ENCODE measurements at places on chromosomes 13 and 19. TPM values are rescaled to one million over a fixed set of nuclear protein-coding genes. Genes with fewer than 3 reads are reported as not detected.
A peak's percentile ranks its signal among the peaks of the same experiment; 100 is the strongest.

DNA sequence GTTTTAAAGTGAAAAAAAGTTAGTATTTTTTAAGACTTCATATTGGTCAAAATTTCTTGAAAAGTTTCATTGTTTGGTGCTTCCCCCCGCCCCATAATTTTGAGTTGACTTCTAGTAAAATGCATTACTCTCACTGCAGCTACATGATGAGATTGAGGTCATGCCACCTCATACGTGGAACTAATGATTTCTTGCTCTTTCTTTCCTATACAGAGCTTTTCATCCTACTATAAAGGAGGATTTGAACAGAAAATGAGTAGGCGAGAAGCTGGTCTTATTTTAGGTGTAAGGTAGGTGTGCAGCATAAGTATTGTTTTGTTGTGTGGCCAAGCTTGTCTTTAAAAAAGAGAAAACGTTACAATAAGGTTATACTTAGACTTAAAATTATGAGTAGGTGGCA is 55.0 kb downstream of the DNAJC15 start:
- DNase-seq = no peak
- no peaks in the 10 kb centered on the region for H3K36me3 ChIP-seq

GRCh38 chr19:32902448-32902847 is 32.9 kb upstream of the SLC7A9 start:
- no peak overlapping the region for H3K27ac ChIP-seq
- H3K36me3 ChIP-seq = peaks cover 2% of the 10 kb centered on the region
- DNase-seq = no peak
- no peaks in the 10 kb centered on the region for H3K27me3 ChIP-seq

- H3K4me1 ChIP-seq = peaks cover 74% of the 10 kb centered on the region
- DNase-seq = no peak
- H3K27me3 ChIP-seq = no peaks in the 10 kb centered on the region
- H3K27ac ChIP-seq = peak overlapping the region; percentile 100
Measured at GRCh38 chr19:1248786-1249297, 459 bp downstream of the MIDN start.

DNA sequence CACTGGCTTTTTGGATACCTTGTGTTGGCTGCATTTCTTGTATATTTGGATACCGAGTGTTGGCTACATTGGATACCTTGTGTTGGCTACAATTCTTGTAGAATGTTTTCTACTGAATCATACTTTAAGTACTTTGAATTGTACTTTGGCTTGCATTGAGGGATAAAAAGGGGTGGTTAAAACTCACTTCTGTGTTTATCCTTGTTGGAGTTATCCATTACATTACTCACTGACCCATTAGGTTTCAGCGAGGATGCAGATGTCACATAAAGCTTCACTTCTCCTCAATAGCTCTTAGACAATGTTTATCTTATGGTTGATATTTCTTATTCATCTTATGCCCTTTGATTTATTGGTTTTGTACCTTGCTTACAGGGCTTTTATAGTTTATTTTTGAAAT is 43.1 kb downstream of the PDS5B start:
- H3K36me3 ChIP-seq = no peaks in the 10 kb centered on the region
- no peak overlapping the region for H3K4me3 ChIP-seq
- DNase-seq = no peak
- no peaks in the 10 kb centered on the region for H3K27me3 ChIP-seq

DNA sequence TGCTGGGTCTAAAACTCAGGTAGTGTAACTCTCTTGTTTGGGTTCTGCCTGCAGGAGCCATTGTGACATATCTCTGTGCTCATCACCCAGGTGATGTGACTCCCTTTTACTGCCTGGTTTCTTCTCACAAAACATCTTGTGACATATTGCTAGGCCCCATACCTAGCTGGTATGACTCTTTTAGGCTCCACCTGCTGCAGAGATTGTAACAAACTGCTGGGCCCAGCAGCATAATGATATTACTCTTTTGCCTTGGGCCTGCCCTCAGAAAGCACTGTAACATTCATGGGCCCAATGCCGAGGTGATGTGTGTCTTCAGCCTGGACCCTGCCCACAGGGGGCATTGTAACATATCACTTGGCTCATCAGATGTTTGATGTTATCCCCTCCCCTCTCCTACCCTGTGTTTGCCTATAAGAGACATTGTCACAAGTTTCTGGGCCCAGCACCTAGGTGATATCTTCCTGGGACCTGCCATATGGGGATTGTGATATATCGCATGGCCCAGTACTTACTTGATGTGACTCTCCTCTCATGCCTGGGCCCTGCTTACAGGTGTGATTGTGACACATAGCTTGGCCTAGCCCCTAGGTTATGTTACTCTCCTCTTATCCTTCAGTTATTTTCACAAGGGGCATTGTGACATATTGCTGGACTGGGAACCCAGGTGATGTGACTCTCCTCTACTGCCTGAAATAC is 18.0 kb upstream of the ZNF681 start:
- no peaks in the 10 kb centered on the region for H3K4me1 ChIP-seq
- H3K27me3 ChIP-seq = no peaks in the 10 kb centered on the region
- DNase-seq = no peak
- no peak overlapping the region for H3K4me3 ChIP-seq
- no peak overlapping the region for H3K27ac ChIP-seq
- H3K36me3 ChIP-seq = no peaks in the 10 kb centered on the region

DNA sequence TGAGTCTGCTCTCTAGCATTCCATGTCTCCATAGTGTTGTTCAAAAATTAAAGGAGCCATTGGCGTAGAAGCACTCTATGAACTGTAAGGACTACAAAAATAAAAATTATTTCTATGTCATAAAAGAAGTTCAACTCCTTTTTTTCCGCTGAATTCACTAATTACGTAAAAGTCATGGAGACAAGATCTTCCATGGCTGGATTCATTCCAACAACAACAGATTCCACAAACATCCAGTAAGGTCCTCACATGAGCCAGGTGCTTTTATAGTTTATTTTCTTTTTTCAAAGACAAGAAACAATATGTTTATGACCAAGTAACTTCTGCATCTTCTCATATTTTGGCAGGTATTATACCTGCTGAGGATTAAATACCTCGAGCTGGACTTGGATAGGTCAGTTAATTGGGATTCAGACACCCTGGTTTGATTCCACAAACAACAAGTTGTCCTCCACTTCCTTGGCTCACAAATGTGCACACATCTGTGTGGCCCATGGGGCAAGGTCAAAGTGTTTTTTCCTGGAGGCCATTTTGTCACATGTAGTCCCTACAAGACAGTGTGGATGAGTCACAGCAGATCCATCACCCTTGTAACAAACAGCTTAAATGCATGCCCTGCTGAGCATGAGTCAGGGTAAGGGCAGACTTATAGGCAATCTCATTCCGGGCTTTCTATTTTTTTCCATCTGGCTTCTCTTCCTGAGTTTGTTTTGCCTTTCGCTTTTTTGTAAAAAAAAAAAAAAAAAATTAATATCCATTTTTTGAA is 475.6 kb downstream of the COG6 start:
- no peak overlapping the region for H3K4me3 ChIP-seq
- H3K36me3 ChIP-seq = no peaks in the 10 kb centered on the region
- peak; percentile 40 for DNase-seq
- no peak overlapping the region for H3K27ac ChIP-seq

OR10H2 gene
- not detected for total RNA-seq

CEACAM7 gene
- total RNA-seq = not detected

- DNase-seq = no peak
- no peaks in the 10 kb centered on the region for H3K27me3 ChIP-seq
- H3K4me1 ChIP-seq = no peaks in the 10 kb centered on the region
- H3K27ac ChIP-seq = no peak overlapping the region
Measured at GRCh38 chr19:15469513-15470297, 5.4 kb upstream of the RASAL3 start.

CDX2 gene
- 12.5 TPM for total RNA-seq

SYNE4 gene
- total RNA-seq = 27.9 TPM

IGFL3 gene
- not detected for total RNA-seq

DNA sequence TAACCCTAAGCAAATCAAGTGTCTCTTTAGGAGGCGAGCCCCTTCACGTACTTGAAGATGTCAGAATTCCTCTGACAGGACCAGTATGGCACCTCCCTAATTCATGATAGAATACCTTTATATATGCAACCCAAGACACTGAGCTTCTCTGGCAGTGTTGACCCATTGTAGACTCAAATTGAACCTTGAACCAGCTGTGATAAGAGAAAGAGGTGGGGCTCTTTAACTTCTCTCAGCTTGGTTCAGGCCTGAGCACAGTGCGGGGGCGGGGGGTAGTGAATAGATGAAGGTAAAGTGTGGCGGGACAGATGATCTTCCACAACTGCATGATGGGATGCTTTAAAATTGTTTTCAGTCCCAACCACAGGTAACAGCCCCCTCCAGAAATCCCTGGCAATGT is 12.1 kb downstream of the MBNL2 start:
- H3K4me1 ChIP-seq = peaks cover 33% of the 10 kb centered on the region
- no peak overlapping the region for H3K4me3 ChIP-seq
- H3K27ac ChIP-seq = no peak overlapping the region
- H3K27me3 ChIP-seq = no peaks in the 10 kb centered on the region
- no peaks in the 10 kb centered on the region for H3K36me3 ChIP-seq

CEP89 gene
- total RNA-seq = 27.6 TPM

- H3K4me1 ChIP-seq = peaks cover 9% of the 10 kb centered on the region
- H3K27me3 ChIP-seq = no peaks in the 10 kb centered on the region
- H3K36me3 ChIP-seq = no peaks in the 10 kb centered on the region
- H3K27ac ChIP-seq = peak overlapping the region; percentile 84
- peak overlapping the region; percentile 67 for H3K4me3 ChIP-seq
Measured at GRCh38 chr13:80340651-80341100, 250 bp downstream of the SPRY2 start.

DNA sequence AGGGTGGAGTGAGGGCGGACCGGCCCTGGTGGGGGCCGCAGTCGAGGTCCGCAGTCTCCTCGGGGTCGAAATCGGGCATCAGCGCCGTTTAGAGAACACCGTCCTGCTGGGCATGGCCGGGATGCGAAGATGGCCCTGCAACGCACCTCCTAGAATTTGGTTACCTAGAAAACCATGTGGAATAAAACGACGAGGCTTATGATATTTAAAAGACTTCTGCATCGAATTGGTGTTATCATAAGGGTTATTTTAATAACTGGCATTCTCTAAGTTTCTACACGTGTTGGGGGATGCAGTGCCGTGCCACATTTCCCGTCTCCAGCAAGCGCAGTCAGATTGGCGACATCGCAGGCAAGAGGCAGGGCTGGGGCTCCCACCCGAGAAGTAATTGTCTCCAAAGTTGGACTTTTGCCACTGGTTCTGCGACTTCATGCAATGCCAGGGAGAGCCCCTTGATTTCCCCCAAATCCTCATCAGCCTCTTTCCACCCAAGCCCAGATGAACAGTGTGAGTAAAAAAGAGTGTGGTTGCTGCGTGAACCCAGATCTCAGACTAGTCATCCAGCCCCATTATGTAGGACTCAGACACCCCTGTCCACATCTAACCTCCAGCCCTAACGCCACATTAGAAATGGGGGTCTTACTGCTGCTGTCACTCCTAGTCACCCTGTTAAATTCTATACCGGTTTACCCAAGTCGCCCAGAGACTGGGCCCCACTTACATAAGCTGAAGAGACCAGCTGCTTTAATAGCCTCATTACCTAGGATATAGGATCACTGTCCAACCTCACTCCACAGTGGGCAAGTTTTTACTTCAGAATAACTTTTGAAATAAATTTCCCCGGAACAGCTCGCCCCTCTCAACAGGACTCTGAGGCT is 571 bp upstream of the DHRS12 start:
- peaks cover 34% of the 10 kb centered on the region for H3K4me1 ChIP-seq
- no peak for DNase-seq
- no peaks in the 10 kb centered on the region for H3K36me3 ChIP-seq
- H3K27me3 ChIP-seq = no peaks in the 10 kb centered on the region

MAST3 gene
- total RNA-seq = 14.2 TPM

MCEMP1 gene
- total RNA-seq = not detected

DNA sequence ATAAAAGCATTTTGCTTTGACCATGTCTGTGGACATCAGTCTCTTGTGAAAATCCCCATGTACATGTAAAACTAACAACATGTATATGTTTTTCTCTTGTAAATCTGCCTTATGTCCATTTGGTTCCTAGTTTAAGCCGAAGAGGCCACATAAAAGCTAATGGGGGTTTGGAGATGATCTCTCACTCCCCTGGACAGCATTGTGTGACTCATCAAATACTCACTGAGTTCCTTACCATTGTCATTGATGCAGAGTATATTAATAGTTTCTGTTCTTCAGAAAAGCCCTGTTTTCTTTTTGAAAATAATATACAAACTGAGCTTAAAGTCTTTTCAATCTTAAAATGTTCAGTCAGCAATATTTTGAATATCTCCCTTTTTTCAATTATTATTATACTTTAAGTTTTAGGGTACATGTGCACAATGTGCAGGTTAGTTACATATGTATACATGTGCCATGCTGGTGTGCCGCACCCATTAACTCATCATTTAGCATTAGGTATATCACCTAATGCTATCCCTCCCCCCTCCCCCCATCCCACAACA is 536.7 kb upstream of the HTR2A start:
- no peak for DNase-seq
- H3K36me3 ChIP-seq = no peaks in the 10 kb centered on the region
- no peaks in the 10 kb centered on the region for H3K27me3 ChIP-seq
- H3K4me1 ChIP-seq = no peaks in the 10 kb centered on the region

DNA sequence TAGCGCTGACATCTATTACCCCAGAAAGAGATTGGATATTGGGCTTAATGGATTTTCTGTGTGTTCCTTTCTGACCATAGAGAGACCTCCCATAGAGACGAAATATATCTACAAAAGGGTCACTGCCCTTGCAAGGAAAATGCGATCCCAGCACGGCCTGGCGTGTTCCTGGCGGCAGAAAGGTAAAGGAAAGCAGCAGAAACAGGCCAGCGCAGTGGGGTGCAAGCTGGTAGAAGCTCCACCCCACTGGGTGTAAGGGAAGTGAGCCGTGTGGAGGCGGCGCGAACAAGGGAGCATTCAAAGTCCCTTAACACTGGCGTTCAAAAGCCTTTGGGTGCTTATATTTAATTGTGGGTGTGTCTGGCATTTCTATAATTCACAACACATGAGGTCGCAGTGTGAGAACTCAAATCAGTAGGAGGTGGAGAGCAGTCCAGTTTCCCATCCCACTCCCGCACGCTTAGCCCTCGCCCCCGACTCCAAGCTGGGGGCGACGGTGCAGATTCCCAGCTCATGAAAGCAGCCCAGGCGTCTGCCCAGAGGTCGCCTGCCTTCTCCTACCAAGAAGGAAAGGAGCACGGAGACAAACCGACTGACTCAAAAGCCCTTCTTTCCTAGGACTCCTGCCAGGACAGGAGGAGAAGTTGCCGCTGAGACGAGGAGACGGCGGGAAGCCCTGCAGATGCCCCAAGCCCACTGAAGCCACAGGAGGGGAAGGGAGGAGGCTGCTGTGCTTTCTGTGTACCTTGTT is 478.4 kb downstream of the FOXO1 start:
- no peaks in the 10 kb centered on the region for H3K4me1 ChIP-seq
- H3K27me3 ChIP-seq = no peaks in the 10 kb centered on the region
- no peaks in the 10 kb centered on the region for H3K36me3 ChIP-seq
- no peak overlapping the region for H3K4me3 ChIP-seq
- no peak for DNase-seq
